Stimulated activated CD8-positive, alpha-beta memory T cell treated with anti-CD3 and anti-CD28 coated beads, Interleukin-7, amount 100 ng/mL, for 1 hour (primary cell): ENCODE measurements at places on chromosomes 3 and 15.

DNA sequence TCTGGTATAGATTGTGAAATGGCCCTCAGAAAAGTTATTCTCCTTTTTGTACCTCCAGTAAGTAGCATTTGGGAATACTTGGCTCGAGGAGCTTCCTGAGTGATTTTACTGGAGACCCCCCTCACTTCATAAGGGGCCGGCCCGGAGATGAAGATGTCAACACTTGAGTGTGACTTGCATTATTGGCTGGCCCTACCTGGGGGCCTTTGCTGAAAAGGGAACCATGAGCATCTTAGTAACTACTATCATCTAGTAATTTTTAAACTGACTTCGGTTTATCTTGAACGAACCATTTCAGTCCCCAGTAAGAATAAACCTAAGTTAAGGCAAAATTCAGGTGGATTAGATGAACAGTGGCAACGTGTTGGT, 1.3 kb downstream of the FAIM start:
- DNase-seq, result no peak

- DNase-seq, result no peak
Measured at GRCh38 chr15:88342666-88343065, 86.1 kb upstream of the NTRK3 start.

DNA sequence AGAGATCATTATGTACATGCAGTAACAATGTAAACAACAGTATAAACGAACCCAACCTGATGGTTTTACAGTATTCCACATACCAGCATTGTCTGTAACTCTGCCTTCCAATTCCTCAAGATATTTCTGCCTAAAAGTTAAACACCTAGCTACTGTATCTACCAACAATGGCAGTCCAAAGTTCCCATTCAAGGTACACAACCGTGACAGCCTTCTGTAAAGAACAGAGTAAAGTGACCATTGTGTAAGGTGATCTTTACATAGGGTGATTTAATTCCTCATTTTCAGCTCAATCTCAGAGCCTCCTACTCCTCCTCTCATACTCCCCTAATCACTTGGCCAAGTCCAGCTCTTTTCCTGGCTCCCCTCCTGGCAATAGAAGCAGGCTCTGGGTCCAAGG, 10.4 kb downstream of the SECISBP2L start:
- DNase-seq, result no peak

DNA sequence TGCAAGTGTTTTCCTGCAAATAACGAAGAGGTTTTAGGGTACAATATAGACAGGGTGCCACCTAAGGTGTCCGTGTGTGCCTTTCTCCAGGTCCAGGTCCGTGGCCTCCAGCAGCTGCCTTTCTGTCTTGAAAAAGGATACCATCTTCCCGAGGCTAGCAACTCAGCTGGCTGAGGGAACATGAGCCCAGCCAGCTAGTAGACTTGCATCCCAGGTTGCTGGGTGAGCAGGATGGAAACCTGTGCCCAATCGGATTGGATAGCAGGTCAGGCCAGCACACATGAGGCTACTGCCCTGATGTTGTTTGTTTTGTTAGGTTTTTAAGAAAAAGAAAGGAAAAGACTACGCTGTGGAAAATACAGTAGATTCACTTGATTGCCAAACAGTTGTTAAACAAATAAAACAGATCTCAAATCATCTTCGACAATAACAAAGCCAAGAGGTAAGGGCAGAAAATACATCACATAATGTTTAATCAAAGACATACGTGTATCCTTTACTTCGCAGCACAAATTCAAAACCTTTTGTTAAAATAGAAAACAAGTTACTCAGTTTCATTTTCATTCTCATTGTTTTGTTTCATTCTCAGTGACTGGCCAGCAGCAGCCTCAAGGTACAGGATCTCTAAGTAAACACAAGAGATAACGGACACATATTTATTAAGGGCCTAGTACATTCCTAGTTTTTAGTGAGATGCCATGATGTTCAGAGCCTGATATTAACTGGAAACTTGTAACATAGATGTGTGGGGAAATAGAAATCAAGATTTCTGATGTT, 661.2 kb upstream of the NR2F2 start:
- no peak for DNase-seq

- no peak for DNase-seq
Measured at GRCh38 chr3:122560680-122561079, 3.4 kb downstream of the PARP9 start.

DNA sequence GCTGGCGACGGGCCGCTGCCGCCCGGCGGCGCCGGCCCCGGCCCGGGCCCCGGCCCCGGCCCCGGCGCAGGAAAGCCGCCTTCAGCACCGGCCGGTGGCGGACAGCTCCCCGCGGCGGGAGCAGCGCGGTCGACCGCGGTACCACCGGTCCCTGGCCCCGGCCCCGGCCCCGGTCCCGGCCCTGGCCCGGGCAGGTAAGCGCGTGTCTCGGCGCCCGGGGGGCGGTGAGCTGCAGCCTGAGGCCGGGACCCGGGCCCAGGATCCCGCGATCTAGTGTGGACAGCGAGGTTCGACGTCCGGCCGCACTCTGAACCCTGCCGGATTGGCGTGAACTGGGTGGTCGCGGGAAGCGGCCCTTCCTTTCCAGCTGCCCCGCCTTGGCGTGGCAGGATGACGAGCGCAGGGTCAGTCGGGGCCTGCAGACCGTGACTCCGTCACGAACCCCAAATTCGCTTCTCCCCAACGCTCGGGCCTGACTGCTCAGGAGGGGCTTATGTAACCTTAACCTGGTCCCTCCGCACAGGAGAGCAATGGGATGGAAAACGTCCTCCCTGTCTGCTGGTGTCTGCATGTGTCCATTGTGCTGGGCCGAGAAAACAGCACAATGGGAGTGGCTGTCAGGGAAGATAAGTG, 472 bp downstream of the BSN start:
- no peak for DNase-seq

DNA sequence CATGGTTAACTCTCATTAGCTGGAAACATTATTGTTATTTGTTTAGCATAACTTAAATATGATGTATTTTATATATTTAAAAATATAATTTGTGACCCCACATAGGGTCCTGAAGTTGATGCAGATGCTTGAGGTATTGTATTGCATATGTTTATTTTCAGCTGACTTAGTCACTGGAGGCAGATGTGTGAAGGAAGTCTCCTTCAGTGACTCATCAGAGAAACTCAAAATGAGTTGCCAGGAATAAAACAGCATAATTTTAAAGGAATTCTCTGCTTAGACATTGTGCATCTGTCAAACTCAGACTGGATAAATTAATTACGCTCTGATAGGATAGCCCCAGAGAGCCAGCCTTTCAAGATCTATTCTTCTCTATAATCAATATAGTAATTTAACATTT, 7.9 kb upstream of the OR4F6 start:
- no peak for DNase-seq

GRCh38 chr3:179995406-179995805, 41.3 kb downstream of the PEX5L start:
- DNase-seq, result no peak

GRCh38 chr3:38738630-38739395, 77.2 kb downstream of the SCN10A start:
- DNase-seq, result no peak

- DNase-seq, result no peak
Measured at GRCh38 chr3:39156421-39156820, 3.0 kb upstream of the CSRNP1 start.

- no peak for DNase-seq
Measured at GRCh38 chr3:58366699-58367098, 34.0 kb downstream of the PXK start.

DNA sequence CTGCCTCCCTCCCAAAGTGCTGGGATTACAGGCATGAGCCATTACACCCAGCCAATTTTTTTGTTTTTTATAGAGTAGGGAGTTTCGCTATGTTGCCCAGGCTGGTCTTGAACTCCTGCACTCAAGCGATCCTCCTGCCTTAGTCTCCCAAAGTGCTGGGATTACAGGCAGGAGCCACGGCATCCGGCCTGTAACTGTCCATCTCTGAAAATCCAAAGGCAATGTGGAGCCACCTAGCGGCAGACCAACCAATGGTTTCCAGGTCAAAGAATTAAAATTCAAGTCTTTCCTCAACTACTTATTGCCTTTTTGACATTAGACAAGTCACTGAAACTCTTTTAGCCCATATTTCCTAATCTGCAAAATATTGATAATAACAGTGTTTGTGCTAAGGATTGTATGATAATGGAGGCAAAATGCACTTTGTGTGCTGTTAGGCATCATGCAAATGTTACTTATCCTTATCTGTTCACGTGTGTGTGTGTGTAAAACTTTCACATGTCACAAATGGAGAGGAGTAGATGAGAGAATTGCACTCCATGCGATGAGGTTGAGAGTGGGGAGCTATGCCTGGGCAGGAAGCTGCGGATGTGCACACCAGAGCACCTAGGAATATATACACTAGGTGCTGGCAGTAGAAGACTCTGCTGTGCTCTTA, 48.7 kb downstream of the COL8A1 start:
- no peak for DNase-seq

- DNase-seq, result no peak
Measured at GRCh38 chr3:135368781-135369180, 573.7 kb downstream of the EPHB1 start.

- DNase-seq, result no peak
Measured at GRCh38 chr3:173733029-173733652, 335.6 kb downstream of the NLGN1 start.

GRCh38 chr15:36596915-36597314, 17.5 kb downstream of the CDIN1 start:
- DNase-seq, result no peak

DNA sequence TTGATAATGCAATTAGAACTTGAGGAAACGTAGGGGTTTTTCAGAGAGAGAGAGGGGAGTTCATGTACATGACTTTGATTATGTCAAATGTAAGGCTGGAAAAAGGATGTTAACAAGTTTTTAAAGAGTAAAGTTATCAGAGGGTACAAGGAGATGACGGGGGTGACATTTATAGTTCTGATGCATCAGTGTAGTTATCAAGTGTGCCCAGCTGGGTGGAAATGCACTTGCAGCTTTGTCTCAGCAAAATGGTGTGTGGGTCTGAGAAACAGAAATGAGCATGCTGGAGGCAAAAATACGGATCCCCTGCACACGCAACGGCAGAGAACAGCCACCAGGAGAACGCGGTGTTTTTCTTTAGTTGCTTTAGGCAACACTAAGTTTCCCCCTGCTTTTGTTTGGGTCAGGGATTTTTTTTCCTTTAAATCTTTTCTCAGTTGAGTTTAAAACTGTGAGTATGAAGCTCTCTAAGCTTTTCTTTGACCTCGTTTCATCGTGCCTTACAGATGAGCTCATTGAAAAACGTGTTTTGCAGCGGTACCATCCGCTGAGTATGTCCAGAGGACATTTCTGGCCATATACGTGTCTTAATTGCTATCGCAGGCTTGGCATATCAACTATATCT, 205.4 kb downstream of the PDZRN3 start:
- DNase-seq, result no peak

DNA sequence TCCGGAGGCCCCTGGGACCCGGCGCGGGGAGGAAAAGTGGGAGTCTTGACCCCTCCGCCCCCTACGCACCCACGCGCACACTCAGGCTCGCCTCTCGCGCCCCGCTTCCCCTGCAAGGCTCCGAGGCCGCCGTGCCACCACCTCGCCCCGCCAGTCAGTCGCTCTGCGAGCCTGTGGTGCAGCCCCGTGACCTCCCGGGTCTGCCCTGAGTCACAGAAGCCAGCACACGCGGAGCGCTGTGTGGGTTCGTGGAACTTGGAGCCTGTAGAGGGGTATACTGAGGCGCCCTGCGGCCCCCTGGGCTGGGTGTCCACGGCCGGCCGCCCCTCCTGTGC, 380 bp upstream of the ALS2CL start:
- no peak for DNase-seq

DNA sequence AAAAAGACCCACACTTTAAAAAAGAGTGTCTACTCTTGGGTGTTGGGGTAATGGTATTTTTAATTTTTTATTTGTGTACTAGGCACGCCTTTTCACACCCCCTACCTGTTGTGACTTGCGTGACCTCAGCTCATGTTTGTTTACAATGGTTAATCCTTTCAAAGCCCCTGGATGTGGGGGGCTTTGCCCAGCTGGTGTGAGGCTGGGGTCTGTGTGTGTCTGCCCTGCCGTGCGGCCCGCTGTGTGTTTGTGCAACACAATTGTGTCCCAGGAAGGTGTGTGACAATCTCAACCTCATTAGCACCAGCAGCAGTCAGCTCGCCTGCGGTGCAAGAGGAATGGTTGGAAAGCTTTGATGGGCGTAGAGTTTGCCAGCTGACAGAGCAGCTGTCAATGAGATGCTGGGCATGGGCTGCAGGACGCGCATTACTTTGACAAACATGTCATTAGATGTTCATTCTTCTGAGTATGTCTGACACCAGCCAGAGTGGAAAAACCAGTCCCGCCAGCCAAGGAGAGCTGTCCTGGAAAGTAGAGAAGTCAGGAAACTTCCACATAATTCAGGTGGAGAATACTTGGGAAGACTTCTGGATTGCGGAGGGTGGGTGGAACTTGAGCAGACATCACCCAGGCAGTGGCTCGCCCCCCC, 9.6 kb downstream of the LRRK1 start:
- DNase-seq, result no peak

GRCh38 chr15:98548139-98548971, 100.0 kb upstream of the IGF1R start:
- no peak for DNase-seq

DNA sequence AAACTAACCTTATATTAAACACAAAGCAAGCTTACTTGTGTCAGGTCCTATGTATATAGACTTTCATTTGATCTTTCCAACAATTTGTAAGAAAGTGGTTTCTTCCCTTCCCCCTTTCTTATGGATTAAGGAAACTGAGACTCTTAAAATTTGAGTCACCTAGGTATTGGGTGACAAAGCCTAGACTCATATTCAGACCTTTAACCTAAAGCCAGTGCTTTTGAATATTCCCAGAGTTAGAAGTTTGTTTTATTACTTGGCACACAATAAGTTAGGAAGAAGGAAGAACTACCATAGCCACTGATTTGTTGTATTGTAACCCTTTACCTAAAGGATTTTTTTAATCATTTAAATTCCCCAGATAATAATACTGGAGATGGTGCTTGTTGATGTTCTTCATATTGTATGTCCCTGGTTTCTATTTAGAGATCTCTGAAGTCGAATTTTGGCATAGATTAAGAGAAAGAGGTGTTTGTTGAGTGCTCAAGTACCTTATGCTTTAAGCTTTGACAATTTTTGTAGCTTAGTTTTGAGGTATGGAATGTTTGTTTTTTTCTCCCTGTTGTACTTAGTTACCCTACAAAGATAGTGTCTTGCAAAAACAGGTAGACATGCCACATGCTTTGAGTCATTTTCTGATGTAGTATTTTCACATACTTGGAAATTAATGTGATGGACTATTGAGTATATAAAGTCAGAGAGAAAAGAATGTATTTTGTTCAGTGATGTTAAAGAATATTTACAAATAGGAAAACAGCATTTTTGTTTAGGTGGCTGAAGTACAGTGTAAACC, 11.2 kb downstream of the TSC22D2 start:
- DNase-seq, result no peak
